Muscle of back (tissue), 13 donors: ENCODE measurements at places on chromosomes 5 and 9.

DNA sequence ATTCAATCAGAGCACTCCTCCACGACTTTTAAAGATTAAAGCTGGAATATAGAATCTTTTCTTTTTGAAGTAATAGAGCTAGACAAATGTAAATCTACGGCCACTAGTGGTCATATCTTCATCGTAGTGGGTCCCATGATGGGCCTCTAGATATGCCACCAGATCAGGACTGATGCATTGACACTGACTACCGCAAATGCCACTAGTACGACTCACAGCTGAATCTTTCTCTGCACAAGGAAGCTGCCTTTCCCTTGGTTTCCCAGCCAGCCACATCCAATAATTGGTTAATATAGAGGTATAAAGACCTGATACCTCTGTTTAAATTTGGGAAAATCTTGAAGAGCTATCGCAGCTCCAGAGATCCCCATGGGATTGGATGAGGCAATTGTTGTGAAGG, 37.8 kb upstream of the ADRB2 start:
- DNase-seq, result no peak

GRCh38 chr5:145158730-145159129, 676.4 kb downstream of the PRELID2 start:
- DNase-seq, result no peak

GRCh38 chr9:96564217-96564616, 55.4 kb downstream of the CDC14B start:
- no peak for DNase-seq

- peak; percentile 76 for DNase-seq
These were observed 97.5 kb downstream of the COL5A1 start for GRCh38 chr9:134738869-134739659.

- no peak for DNase-seq
These were observed 226.0 kb downstream of the MPDZ start for GRCh38 chr9:13053504-13053903.
